ENCODE measurements at places on chromosomes 5 and 9.

DNA sequence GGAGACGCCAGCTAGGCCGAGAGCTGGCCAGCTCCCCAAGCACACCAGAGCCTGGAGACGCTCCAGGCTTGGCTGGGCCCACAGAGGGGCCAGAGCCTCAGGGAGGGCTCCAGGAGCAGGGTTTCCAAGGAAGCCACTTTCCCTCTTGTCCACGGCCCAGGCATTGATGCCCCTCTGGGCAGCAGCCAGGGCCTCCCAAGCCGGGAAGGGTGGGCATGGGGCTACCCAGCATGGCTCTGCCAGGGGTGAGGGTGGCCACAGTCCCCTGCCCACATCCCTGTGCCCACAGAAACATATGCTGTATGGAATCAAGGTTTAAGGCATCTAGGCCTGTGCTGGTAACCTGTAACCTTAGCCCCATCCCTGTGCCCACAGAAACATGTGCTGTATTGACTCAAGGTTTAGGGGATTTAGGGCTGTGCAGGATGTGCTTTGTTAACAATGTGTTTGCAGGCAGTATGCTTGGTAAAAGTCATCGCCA lies 1.5 kb upstream of the DPP7 start:
- no peak for DNase-seq

DNA sequence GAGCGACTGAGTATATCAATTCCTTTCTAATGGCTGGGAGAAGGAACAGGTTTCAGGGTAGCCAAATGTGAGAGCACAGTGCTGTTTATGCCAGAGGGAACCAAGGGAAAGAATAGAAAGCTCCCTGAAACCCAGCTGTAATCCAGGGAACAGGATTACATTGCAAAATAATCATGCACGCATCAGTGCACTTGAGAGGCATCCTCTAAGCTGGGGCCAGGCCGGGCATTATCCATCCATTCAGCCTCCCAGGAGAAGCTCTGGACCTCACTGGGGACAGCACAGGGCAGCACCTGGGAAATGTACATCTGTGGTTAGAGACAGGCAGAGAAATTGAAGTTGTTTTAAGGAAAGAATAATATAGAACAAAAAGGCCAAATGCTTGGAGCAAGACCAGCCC lies 72.7 kb downstream of the MTRR start:
- no peak for DNase-seq

DNA sequence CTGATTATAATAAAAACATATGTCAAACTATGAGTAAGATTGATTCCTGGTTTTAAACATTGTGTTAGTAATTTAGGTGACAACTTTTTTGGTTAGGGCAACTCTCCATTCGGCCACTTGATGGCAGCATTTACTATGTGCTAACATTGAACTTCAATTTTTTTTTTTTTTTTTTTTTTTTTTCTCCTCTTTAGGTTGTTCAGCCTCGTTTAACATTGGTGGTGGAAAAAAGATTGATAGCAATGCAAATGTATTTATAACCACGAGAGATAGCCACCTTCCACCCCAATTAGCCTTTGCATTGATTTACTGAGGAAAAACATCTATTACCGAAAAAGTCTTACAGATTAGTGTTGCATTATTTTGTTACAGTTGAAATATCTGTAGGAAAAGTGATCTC lies 159.1 kb downstream of the CSNK1G3 start:
- peak; percentile 54 for DNase-seq

DNA sequence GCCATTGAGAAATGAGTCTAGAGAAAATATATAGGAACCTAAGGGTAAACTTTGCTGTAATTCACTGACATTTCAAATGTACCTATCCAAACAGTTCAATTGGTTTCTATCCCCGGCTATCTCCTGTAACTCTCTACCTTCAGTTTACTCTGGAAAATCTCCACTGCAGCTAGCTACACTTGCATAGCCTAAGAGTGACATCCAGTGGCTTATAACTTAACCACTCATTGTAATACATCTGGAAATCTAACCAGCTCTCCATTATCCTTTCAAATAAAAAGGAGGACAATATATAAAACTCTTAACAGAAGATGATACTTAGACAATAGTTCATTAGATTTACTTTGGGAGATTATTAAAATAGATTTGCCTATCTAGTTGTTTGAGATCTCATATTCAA lies 35.3 kb upstream of the SPDL1 start:
- no peak for DNase-seq

- no peak for DNase-seq
Observed at GRCh38 chr5:155850370-155850769, 476.6 kb upstream of the SGCD start.

- DNase-seq, result no peak
Observed at GRCh38 chr5:80283360-80283759, 27.5 kb upstream of the SERINC5 start.

DNA sequence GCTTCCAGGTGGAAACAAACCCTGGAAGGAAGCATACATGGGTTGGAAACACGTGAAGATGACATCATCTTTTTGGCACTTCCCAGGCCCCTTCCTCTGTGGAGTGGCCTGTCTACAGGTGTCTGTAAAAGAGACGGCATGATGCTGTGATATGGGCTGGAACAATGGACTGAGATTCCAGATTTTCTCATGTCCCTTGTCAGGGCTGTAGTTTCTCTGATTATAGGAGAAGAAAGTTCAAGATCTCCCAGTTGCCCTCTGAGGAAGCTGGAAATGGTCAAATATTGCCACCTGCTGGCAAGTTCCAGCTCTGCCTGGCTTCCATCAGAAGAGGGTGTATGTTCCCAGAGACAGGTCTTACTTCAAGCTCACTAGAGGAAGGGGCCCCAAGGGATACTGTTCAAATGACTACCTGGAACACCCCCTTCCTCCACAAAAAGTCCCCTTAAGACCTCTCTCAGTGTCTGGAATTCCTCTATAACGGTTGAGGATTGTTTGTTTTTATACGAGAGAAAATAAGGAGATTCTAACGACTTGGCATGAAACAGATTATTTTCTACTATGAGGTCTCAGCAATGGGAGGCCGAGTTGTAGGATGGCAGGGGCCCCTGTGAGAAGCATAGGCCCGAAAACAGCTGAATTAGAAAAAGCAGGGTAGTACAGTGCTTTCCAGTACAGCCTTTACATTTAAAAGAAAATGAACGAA lies 7.3 kb upstream of the ANXA6 start:
- DNase-seq, result peak; percentile 88

GRCh38 chr5:31663519-31663918 lies 24.6 kb downstream of the PDZD2 start:
- no peak for DNase-seq

GRCh38 chr9:110588296-110588695 lies 8.8 kb upstream of the SVEP1 start:
- no peak for DNase-seq

GRCh38 chr9:93642961-93643360 lies 66.6 kb downstream of the PHF2 start:
- DNase-seq, result no peak

GRCh38 chr9:22452415-22453010 lies 5.9 kb downstream of the DMRTA1 start:
- DNase-seq, result peak; percentile 61

DNA sequence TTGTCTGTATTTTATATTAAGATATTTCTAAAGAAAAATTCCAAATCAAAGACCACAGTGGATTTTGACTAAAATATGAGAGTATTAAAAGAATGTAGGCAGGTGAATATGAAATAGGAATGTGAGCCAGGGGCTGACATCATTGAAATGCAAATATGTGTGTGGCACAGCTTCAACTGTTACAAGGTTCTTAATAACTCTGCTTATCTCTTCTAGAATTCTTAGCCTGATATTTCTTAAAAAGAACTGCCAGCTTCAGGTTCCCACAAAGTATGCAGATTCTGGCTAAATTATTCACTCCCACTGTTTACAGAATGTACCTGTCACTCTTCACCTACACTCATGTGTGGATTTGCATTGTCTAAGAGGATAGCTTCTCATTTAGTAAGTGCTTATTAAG lies 274.4 kb downstream of the DIRAS2 start:
- DNase-seq, result no peak

GRCh38 chr5:78961743-78962142 lies 23.4 kb downstream of the ARSB start:
- DNase-seq, result no peak

GRCh38 chr9:34603610-34604231 lies 8.2 kb downstream of the RPP25L start:
- peak; percentile 88 for DNase-seq

DNA sequence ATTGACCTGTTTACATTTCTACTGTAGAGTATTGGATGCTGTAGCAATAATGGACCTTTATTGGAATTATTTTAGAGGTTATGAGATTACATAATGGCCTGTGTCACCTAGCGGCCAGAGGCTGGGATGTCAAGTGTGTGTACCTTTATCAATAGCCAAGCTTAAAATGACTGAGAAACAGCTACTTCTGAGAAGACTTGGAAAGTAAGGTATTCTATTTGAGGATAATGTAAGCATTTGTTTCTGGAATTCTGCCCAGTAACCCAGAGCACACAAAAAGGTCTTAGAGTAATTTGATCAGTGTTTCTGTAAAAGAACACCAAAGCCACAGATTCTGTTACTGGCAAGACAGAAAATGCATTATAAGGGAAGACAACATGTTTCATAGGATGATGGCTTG lies 116.8 kb downstream of the MACIR start:
- no peak for DNase-seq

DNA sequence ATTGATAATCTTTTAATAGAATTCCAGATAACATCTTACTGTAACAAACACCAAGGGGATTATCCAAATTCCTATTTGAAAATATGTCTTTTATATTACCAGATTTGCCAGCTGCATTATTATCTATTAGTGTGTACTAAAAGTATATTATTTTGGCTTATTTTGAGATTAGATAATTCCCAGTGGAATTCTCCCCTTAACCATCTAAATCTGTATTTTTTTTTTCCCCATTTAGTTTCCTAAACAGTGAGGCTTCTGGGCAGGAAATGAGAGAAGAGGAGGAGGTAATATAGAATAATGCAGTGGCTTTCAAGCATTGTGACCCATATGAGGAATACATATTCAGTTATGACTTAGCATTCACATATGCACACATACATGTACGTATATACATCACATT lies 53.5 kb upstream of the ABL1 start:
- no peak for DNase-seq

DNA sequence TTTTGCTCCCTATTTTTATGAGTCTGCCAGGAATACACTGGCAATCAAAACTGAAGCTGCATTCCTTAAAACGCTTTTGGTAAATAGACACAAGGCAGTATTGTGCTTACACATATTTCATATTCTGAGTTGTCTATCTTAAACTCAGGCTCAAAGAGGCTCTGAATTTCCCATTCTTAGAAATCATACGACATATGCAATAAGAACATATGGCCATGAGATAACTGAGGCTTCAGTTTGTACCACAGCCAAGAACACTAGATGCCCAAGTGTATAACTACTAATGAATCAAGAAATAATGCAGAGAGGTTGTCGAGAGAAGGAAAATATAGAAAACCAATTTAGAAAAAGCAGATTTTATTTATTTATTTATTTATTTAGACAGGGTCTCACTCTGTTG lies 357.4 kb downstream of the NDUFS4 start:
- no peak for DNase-seq

DNA sequence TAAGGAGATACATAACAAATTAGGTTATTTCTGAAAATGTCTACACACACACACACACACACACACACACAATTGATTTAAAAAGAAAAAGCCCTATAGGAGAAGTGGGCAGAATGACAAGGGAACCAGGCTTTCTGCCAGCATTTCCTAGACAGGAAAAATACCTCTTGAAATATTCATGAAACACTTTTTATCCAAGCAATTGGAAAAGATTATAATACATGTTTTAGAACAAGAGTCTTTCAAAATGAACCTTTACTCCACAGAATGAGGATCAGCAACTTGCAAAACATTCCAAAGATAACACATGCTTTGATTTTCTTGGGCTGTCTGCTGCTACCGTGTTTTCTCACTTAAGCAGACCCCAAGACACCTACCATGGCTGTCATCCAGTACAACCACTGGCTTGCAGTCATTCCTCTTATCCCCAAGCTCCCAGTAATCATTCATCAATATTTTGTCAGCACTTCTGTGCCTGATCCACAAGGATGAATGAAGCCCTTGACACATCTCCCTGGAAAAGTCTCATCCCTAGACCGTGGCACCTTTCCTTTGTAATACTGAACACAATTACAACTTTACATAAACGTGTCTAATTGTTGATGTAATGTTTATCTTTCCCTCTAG lies 717.1 kb upstream of the ZNF608 start:
- no peak for DNase-seq

DNA sequence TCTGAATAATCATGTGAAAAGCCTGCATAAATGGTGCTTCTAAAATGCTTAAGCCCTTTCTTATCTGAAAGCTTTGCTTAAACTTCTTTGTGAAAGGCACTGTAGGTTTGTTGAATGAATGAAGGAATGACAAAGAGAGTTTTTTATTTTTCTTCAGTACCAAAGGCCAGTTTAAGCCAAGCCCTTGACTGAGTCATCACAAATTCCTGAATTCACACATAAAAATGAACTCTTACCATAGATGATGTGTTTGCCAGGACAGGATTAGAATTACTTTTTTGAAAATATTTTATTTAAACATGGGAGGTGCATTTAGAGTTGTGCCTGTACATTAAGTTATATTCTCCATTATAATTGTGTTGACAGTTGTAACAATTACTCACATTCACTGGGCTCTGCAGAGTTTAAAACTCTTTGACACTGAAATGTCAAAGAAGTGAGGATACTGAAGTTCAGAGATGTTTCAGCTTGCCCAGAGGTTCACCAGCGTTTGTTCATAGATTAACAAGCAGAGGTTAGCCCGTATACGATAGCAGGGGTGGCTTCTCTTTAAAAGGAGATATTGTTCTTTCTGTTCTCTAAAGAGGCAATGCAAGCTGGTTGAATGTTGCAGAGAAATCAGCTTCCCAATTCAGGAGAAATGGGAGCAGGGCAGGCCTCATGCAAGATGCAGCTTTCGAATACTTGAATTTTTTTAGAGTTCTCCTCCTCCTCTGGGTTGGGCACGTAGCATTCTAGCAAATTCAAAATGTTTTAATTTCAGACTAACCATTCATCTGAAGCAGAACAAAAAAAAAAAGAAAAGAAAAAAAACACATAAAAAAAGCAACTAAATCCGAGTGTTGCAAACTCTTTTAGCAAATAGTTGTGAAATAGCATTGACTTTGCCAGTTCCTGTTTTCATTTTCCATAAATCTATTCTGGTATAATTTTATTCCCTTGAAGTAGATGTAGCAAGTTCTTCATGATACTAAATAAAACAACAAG lies 358.7 kb upstream of the KLF4 start:
- no peak for DNase-seq

GRCh38 chr9:15461056-15461455 lies 38.4 kb downstream of the SNAPC3 start:
- DNase-seq, result no peak

DNA sequence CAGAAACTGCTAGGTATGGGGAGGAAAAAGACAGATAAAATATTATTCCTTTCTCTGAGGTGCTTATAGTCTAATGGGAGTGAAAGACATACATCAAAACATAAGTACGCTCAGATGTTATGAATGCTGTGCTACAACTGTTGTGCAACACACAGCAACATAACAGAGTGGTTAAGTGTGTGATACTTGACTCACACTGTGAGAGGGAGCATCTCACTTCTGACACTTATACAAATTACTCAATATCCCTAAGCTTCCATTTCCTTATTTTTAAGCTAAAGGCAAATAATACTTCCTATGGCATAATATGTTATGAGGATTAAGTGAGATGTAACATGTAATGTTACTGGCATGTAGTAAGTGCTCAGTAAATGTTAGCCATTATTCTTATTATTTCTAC lies 110.6 kb upstream of the FER start:
- DNase-seq, result no peak

All from activated naive CD4-positive, alpha-beta T cell treated with anti-CD3 and anti-CD28 coated beads, Interleukin-2, amount 10 ng/mL, durations not matched to agents 7 days and 5 days (primary cell).